GM12892 (cell line): ENCODE measurements at places on chromosomes 12 and 14.

- DNase-seq: no peak
These were observed 21.7 kb downstream of the TRAF3 start for GRCh38 chr14:102798926-102799325.

- DNase-seq: no peak
These were observed 414.8 kb downstream of the SLC6A15 start for GRCh38 chr12:84497819-84498218.

- no peak for DNase-seq
These were observed 47.5 kb downstream of the GARIN6 start for GRCh38 chr12:99695050-99695449.

GRCh38 chr12:121423253-121423652, 23.3 kb downstream of the RNF34 start:
- DNase-seq: no peak

DNA sequence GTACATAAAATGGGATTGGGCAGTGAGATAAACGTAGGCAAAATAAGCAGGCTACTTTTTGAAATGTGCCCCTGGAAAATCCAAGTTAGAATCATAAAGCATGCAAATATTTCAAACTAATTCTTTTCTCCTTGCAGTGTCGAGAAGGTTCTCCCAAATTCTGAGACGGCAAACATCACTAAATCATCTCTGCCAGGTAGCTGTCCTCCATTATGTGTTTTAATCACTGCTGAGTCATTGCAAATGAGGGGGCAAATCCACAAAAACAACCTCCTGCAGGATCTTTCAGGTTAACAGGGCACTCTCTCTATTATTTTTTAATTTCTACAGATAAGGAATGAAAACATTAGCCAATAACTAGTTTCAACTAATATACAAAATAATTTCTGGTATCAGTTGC, 63.2 kb upstream of the RIC8B start:
- no peak for DNase-seq

- no peak for DNase-seq
These were observed 4.3 kb upstream of the RAD52 start for GRCh38 chr12:953776-954175.

- no peak for DNase-seq
These were observed 10.1 kb downstream of the KRT80 start for GRCh38 chr12:52181746-52182145.

- DNase-seq: no peak
These were observed 34.2 kb downstream of the ZCRB1 start for GRCh38 chr12:42291680-42292079.

DNA sequence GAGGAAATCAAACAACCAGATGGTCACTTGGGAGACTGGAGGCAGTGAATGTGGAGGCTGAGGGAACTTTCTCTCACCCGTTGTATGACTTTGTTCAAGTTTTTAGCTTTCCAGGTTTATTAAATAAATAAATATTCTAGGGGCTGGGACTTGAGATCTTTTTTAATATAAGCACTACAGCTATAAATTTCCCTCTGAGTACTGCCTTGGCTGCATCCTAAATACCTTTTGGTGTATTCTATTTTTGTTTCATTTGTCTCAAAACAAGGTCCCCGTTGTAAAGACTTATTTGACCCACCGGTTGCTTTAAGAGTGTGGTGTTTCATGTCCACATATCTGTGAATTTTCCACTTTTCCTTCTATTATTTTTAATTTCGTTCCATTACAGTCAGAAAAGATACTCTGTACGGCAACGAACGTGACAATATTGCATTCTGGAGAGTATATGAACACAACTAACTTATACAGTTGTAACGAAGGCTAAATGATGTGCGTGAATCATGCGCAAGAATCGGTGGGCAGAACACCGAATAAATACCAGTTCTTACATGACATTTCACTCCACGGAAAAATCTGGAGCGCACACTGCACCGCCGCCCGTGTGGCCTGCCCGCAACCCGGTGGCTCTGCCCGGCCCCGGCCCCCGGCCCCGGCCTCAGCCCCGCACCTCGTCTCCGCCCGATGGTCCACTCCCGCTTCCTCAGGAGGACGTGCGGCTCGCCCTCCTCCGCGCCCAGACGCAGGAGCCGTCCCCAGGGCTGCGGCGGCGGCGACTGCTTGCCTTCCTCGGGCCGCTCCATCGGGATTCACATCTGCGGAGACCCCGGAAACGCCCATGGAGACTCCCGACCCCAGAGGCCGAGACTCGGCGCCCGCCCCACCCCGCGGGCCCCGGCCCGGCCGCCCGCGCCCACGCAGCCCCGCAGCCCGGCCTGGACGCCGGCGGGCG, 602 bp downstream of the CHFR start:
- DNase-seq: peak; percentile 40

DNA sequence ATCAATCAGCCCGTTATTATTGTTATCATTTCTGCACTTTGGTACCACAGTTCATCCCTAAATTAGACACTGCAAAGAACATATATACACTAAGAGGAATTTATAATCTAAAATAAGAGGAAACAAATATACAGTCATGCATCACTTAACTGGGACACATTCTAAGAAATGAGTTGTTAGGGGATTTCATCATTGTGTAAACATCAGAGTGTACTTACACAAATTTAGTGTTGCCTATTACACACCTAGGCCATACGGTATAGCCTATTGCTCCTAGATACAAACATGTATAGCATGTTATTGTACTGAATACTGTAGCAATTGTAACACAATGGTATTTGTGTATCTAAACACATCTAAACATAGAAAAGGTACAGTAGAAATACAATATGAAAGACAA, 190.5 kb downstream of the BMP4 start:
- DNase-seq: no peak

GRCh38 chr14:90490720-90491050, 93.9 kb downstream of the CALM1 start:
- no peak for DNase-seq

- no peak for DNase-seq
These were observed 58.3 kb upstream of the FRMD6 start for GRCh38 chr14:51593397-51593796.

- no peak for DNase-seq
These were observed 25.7 kb downstream of the ALKBH1 start for GRCh38 chr14:77682158-77682553.

DNA sequence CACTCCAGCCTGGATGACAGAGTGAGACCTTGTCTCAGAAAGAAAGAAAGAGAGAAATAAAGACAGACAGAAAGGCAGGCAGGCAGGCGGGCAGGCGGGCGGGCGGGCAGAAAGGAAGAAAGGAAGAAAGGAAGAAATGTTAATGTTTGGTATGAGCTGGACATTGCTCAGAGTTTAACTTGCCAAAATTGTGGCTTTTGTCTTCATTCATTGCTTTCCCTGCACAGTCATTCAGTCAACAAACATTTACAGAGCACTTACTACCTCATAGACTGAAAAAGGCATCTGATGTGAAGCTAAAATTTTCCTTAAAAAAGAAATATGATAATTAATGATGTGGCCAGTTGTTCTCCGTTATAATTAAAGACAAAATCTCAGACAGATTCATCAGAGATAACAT, 247.1 kb downstream of the SPTSSA start:
- DNase-seq: no peak

DNA sequence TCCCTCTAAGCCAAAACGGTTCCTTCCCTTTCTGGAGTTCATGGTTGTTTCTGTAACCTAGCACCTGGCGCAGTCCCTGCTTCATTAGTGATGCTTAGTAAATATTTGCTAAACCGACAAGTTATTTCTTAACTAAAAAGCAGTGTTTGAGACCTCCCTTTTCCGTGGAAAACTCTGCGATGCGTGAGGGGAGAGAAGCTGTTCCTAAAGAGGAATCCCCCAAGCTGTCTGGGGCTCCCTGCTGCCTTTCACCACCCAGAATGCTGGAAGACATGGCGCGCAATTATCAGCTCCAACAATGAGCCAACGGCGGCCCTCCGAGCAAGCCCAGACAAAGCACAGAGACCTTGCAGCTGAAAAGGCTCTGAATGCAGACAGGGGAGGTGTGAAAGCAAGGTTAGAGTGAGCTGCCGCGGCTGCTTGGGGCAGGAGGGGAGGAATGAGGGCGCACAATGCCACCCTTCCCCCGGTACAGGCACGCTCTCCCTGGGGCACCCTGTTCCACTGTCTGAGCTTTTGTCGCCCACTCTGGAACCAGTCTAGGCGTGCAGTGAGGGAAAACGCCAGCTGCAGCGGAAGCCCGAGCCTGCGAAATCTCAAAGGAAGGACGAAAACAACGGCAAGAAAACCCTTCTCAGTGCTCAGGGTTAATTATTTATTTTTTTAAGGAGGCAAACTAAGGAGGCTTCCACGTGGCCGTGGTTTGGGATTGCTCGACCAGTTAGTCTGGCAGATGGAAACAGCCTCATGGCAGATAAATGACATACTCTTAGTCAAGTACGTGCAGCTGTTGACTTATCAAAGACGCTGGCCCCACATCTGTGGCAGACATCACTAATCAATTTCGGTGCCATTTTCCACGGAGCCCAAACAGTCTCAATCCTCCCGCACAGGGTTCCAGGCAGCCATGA, 66.3 kb downstream of the RBM19 start:
- DNase-seq: no peak

DNA sequence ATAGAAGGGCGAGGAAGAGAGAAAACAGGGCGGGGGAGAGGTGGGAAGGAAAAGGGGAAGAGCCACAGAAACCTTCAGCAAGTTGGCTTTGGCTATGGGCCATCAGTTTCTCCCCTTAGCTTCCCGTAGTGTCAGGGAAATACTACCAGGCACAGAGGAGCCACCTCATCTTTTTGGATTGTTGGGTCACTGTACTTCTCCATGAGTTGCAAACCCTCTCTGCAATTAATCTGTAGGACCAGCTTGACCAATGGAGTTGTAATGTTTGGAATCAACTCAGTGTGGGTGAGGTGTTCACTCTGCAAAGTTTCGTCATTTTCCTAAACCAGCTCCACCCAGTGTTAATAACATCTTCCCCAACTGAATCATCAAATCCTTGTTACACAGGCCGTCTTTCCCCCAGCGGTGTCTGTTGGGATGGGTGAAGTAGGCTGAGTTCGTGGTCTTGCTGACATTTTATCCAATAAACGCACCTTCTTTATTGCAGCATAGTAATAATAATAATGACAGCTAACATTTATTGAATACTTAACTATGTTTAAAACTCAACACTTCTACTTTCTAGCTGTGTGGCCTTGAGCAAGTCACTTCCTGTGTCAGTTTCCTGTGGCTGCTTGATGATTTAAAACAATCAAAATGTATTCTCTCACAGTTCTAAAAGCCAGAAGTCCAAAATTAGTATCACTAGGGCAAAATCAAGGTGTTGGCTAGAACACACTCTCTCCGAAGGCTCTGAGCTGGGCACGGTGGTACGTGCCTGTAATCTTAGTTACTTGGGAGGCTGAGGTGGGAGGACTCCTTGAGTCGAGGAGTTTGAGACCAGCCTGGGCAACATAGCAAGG, 8.1 kb upstream of the GLTP start:
- no peak for DNase-seq

DNA sequence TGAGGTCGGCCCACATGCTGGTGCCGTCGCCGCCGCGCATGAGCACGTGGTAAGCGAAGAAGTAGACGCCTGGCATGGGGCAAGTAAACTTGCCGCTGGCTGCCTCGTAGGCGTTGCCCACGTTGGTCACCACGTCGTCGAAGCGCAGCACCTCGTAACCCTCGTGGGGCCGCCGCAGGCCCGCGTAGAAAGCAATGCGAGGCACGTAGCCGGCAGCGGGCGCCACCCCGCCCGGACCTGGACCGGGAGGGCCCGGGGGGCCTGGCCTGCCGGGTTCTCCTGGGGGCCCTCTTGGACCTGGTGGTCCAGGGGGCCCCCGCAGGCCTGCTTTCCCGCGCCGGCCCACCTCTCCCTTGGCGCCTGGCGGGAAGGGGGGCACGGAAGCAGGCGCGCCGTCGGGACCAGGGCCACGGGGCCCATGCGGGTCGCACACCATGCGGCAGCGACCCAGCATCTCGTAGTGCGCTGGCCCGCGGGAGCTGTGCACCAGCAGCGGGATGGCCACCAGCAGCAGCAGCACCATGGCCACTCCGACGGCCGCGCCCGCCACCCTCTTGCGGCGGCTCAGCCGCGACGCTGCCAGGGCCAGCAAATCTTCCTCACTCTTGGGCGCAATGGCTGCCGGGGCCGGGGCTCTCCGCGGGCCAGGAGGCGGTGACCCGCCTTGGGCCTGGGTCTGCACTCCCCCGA, 888 bp downstream of the C1QL4 start:
- DNase-seq: no peak

- no peak for DNase-seq
These were observed 1.2 kb downstream of the COA8 start for GRCh38 chr14:103563844-103564505.

GRCh38 chr14:62497708-62498107, 547.5 kb downstream of the KCNH5 start:
- no peak for DNase-seq

GRCh38 chr14:45083617-45083975, 320 bp upstream of the PRPF39 start:
- no peak for DNase-seq

GRCh38 chr12:8841778-8842177, 19.4 kb downstream of the A2ML1 start:
- DNase-seq: no peak

DNA sequence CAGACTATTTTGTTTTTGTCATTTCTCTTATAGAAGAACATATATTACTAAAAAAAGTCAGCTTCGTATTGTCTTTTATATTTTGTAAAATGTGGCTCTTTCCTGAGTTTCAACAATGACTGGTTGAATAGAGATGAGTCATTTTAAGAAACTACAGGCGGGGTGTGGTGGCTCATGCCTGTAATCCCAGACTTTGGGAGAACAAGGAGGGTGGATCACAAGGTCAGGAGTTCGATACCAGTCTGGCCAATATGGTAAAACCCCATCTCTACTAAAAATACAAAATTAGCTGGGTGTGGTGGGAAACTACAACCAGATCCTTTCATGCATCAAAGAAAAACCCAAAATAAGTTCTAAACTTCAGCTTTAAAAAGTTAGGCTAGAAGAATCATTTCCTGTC, 28.8 kb downstream of the HECTD4 start:
- no peak for DNase-seq

GRCh38 chr12:91355150-91356006, 172.8 kb upstream of the DCN start:
- DNase-seq: no peak

DNA sequence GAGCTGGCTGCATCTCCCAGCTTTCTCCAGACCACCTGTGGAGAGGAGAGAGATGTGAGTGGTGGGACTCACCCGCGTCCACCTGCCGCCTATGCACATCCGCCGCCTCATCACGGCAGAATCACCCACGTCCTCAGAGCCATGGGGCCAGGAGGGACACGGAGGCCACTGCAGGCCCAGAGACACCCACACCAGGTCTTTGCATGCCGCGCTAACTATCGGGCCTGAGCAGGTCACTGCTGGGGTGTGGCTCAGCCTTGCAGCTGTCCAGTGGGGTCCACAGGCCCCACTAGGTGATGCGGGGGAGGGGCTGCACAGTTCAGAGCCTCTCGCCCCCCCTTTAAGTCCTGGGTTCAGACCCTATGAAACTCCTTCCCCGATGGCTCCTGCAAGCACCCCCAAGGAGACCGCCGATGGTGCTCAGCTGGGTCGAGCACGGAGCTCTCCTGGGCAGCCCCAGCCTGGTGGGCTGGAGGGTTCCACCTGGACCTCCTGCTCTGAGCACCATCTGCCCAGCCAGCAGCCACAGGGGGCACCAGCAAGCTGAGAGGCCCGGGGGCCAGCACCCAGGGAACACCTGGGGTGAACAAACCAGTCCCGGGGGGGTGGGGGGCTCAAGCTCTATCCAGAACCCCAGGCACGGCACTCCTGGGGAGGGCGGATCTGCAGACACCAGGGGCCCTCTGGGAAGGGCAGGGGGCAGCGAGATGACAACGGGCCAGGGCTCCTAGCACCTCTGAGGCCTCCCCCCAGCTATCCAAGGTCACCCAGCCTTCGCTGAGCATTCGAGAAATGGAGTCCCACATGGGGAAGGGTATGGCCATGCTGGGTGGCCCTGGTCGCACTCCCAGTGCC, 34.3 kb downstream of the CCNK start:
- no peak for DNase-seq

- DNase-seq: peak; percentile 16
These were observed 144.5 kb upstream of the SLC38A2 start for GRCh38 chr12:46516933-46517578.
